KG1 (cell line): ENCODE measurements at places on chromosomes 2 and 18.
A peak's percentile ranks its signal among the peaks of the same experiment; 100 is the strongest.

- DNase-seq, result no peak
Observed at GRCh38 chr2:159497256-159497655, 119.1 kb downstream of the BAZ2B start.

DNA sequence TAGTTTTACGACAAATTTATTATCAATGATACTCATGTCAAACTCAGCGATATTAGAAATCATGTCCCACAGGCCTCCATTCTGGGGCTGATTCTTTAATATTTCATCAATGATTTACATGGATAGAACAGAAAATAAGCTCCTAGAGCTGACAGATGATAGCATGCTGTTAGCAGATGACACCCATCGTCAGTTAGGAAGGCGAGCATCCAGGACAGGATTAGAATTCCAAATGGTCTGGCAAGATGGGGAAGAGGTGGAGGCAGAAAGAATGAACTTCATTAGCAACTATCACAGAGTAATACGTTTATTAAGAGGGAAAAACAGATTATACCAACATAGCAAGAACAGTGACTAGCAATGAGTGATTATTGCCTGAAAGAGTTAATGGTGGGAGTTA lies 46.2 kb upstream of the ACVR1 start:
- no peak for DNase-seq

- DNase-seq, result no peak
Observed at GRCh38 chr2:4047961-4048891, 344.9 kb downstream of the DCDC2C start.

DNA sequence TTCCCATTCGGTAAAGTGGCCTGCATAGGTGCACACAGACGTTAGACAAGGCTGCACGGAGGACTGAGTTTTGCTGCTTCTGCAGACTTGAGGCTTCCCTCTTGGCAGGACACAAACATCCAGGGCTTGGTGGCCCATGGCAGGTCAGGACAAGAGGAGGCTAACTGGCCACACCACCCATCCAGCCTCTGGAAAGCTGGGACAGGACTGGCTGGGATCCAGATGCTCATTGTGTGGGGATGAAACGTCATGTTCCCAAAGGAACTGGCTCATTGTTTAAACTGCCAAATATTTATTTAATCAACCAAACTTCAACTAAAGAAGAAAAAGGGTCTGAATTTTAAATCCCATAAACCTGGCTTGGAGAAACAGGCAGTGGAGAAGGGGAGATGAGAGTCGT lies 239.1 kb upstream of the EPAS1 start:
- no peak for DNase-seq

- DNase-seq, result no peak
Observed at GRCh38 chr2:42171396-42171980, 2.3 kb downstream of the EML4 start.

DNA sequence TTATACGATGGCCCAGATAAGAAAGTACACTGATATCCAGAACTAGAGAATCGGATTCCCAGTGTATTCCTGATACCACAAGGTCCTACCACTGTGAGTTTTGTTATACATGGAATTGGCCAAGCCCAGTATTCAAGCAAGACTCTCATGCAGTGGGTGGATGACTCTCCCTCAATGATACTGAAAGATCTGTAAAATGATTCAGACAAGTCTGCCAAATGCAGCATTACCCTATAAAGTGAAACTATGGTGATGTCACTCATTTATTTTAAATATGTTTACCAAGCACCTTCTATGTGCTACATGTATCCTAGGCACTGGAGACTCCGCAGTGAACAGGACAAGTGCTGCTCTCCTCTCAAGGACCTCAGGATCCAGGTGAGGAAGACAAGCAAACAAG lies 22.6 kb downstream of the MYO5B start:
- DNase-seq, result no peak

- no peak for DNase-seq
Observed at GRCh38 chr2:184322615-184323014, 275.7 kb upstream of the ZNF804A start.

- no peak for DNase-seq
Observed at GRCh38 chr18:56139792-56140254, 498.6 kb downstream of the TXNL1 start.

DNA sequence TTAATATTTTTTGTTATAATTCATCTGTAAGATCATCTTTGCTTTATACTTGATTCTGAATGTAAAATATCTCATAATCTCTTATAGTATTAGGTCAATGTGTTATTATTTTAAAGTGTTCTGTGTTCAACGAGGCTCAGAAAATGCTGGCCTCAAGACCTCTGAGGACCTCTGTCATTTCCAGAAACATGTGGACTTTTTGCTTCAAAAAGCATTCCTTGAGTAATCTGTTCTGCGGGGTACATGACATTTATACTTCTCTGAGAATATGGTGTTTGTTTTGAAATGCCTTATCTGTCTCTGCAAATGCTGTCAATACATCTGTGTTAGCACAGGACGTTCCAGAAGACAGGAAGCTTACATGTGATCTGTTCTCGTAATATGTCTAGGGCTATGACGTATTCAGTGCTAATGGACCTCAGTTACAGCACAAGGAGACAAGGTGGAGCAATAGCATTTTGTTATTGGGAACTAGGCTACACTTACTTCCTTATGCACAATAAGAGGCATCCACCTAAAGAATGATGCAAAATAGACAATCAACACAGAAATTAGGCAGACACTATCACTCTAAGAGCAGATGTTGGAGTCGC lies 37.6 kb upstream of the IL1RL1 start:
- DNase-seq, result no peak

- DNase-seq, result no peak
Observed at GRCh38 chr2:156466739-156467405, 30.7 kb downstream of the GPD2 start.

GRCh38 chr2:151902829-151903228 lies 74.6 kb upstream of the ARL5A start:
- no peak for DNase-seq

DNA sequence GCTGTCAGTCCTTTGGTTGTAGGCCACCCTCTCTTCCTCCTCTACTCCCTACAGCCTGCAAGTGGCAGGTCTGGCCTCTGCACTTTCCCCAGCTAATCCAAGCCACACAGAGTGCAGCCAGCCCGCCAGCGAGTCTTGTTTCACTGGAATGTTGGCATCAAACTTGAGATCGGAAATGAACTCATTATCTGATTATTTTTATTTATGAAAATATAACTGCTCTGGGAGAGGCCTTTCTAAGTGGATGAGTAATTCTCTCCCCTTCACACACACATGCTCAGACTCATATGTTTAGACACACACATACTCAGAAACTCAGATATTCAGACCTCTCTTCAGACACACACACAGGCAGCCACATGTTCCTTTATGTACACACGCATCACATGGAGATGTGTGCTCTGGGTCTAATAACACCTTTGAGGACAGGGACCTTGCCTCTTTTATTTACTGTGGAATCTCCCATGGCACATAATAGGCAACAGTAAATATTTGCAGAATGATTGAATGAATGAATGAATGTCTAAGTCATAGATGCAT lies 151.3 kb downstream of the ZFP36L2 start:
- no peak for DNase-seq

GRCh38 chr18:48827291-48828193 lies 123.2 kb downstream of the SMAD7 start:
- DNase-seq, result no peak

GRCh38 chr18:76405681-76406356 lies 89.2 kb downstream of the ZNF516 start:
- DNase-seq, result no peak

GRCh38 chr2:39837856-39838453 lies 58.9 kb upstream of the THUMPD2 start:
- DNase-seq, result no peak

GRCh38 chr2:30503007-30503694 lies 56.1 kb downstream of the LCLAT1 start:
- DNase-seq, result peak; percentile 35

- no peak for DNase-seq
Observed at GRCh38 chr2:106997204-106997603, 111.2 kb upstream of the ST6GAL2 start.

DNA sequence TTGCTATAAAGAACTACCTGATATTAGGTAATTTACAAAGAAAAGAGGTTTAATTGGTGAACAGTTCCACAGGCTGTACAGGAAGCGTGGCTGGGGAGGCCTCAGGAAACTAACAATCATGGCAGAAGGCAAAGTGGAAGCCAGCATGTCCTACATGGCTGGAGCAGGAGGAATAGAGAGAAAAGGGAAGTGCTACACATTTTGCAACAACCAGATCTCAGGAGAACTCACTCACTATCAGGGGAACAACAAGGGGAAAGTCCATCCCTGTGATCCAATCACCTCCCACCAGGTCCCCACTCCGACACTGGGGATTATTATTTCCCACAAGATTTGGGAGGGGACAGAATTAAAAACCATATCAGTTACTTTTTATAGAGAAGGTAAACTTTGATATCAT lies 273.5 kb upstream of the MMADHC start:
- DNase-seq, result no peak

DNA sequence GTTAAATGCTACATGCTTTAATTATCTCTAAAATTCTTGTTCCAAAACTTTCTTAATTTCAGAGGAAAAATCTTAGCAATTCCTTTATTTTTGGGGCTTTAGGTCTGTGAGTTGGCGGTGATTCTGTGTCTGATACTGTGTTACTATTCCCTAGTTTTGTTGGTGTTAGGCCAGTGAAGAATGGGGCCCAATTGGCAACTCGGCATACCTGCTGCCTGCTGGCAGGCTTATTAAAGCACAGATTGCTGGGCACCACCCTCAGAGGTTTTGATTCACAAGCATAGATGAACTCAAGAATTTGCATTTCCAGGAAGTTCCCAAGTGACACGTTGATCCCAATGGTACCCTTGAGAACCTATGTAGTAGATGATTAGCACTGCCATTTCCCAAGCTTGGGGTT lies 101.6 kb downstream of the OSBPL6 start:
- DNase-seq, result no peak

GRCh38 chr2:135245071-135245470 lies 193.0 kb downstream of the RAB3GAP1 start:
- DNase-seq, result no peak

DNA sequence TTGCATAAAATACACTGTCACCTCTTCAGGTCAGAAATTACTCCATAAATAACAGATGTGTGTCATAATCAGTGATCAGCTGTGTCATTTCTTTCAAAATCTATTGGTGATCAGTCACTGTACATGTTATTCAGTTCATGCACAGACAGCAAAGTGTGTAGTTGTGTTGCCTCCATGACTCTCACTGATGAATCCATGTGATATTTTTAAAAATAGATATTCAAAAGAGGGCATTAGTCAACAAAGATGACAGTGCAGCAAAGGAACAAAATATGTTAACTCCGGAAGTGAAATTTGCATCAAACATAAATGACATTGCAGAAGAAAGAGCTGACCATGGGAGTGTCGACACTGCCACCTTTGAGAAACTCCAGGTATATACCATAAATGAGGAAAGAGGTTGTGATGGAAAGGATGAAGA lies 17.1 kb upstream of the MCM6 start:
- no peak for DNase-seq

- no peak for DNase-seq
Observed at GRCh38 chr18:22606563-22607283, 189.0 kb upstream of the CTAGE1 start.

DNA sequence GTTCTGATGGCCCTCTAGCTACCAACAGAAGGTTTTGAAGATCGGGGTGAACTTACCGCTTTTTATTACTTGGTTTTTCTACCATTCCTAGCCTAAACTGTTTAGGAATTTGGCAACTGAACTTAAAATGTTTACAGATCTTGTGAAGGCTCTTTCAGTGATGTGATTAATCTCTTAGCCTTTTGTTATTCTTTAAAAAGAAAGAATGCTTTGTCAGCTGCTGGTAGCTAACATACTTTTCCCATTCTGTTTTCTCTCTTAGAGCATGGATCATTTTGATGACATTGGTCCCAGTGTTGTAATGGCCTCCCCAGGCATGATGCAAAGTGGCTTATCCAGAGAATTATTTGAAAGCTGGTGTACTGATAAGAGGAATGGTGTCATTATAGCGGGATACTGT lies 18.1 kb downstream of the CPSF3 start:
- no peak for DNase-seq

GRCh38 chr2:28526527-28527132 lies 30.8 kb downstream of the PLB1 start:
- DNase-seq, result no peak

DNA sequence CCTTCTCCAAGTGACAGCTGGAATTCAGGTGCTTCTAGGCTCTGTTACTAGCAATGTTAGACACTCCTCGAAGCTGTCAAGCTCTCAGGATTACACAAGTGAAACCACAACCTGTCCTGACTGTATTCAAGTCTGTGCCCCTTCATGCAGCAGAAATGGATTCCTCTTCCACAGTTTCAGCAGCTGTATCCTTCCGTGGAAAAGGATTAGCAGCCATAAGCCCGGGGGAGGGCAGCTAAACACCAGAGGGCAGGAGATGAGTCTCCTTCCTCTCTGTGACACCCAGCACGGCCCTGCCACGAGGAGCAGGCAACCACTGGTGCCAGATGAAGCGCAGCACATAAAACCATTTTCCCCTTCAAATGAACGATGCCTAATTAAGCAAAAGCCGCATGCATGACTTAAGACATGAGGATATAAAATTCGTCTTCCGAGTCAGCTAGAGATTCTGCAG lies 1.2 kb downstream of the ST3GAL5 start:
- peak; percentile 86 for DNase-seq

GRCh38 chr2:28581312-28581711 lies 85.5 kb downstream of the PLB1 start:
- no peak for DNase-seq

- DNase-seq, result no peak
Observed at GRCh38 chr2:15364561-15364960, 196.6 kb downstream of the NBAS start.

GRCh38 chr2:5077479-5078089 lies 614.6 kb upstream of the SOX11 start:
- no peak for DNase-seq

GRCh38 chr2:201759567-201759966 lies 21.2 kb downstream of the ALS2 start:
- no peak for DNase-seq

- DNase-seq, result no peak
Observed at GRCh38 chr2:46079985-46080560, 217.1 kb upstream of the EPAS1 start.

DNA sequence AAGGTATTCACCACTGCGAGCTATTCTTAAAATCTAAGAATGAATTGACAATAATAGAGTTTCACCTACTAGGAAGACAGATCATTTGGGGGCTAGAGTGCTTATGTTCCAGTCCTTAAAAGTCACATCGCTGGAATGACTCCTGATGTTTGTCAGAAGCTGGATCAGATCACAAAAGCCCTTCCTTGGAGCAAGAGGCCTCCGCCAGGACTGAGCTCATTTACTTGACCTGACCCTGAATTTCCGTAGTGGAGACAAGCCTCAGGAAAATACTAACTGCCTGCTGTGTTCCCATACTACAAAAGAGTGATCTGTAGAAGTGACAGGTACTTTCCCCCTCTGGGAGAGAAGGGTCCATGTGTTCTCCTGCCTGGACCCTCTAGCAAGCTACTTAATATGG lies 483.9 kb downstream of the DPP10 start:
- no peak for DNase-seq

- DNase-seq, result no peak
Observed at GRCh38 chr2:196464311-196464710, 175.2 kb upstream of the CCDC150 start.

- no peak for DNase-seq
Observed at GRCh38 chr2:190771726-190772125, 108.9 kb upstream of the GLS start.
